ENCODE measurements at places on chromosomes 2 and 18.

DNA sequence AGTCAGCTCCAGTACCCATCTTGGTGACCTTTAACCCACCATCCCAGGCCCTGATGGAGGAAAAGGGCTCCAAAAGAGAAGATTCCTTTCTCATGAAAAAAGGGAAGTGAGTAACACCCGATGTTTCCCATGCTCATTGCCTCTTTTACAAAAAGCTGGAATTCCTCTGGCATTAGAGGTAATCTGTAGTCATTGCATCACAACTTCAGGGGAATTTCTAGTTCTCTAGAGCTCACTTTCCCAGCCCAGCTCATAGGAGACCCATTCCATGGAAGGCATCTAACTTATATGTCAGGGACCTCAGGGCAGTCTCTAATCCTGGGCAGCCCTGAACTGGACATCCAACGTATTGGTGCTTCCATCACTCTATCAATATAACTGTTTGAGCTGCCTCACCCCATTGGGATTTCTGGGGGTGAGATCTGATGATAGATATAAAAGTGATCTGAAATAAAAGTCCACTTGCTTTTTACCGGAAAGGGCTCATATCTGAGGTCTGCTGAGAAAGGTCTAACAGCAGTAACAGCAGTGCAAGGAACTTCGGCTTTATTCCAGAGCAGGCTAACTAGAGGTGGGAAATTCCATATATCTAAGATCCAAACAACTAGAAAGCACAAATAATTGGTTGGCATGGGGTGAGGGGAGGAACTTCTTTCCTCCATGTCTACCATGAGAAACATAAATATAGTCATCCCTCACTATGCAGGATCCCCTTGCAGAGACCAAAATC is 106.1 kb downstream of the ETAA1 start:
- no peak for DNase-seq
- no peaks in the 10 kb centered on the region for H3K27me3 ChIP-seq
- no peaks in the 10 kb centered on the region for H3K36me3 ChIP-seq
- no peak overlapping the region for H3K27ac ChIP-seq

DNA sequence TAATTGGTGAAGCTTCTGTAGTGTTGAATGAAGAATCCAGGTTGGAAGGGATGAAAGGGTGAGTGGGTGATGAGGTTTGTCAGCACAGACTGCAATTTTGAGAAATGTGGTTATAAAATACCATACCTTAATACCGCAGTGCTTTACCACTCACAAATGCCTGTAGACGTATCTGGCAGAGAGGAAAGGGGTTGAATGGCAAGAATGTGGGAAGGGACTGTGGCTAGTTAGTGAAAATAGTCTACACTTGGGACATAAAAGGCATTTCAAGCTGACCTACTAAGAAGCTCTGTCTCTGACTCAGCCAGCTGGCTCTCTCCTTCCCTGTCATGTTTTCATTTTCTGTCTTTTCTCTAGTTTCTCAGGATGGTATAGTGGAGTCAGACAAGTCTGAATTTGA is 25.1 kb downstream of the CDK15 start:
- peaks cover 14% of the 10 kb centered on the region for H3K27me3 ChIP-seq
- no peaks in the 10 kb centered on the region for H3K36me3 ChIP-seq
- H3K27ac ChIP-seq: no peak overlapping the region
- H3K4me1 ChIP-seq: peaks cover 1% of the 10 kb centered on the region

DNA sequence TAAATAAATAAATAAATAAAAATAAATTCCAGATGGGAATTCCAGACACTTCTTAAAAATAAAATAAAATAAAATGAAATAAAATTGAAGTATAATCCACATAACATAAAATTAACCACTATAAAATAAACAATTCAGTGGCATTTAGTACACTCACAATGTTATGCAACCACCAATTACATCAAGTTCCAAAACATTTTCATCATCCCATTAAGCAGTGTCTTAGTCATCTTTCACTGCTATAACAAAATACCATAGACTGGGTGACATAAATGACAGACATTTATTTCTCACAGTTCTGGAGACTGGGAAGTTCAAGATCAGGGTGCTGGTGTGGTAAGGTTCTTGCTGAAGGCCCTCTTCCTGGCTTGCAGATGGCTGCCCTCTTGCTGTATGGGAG is 22.6 kb upstream of the PROKR1 start:
- H3K36me3 ChIP-seq: peaks cover 3% of the 10 kb centered on the region
- no peak overlapping the region for H3K4me3 ChIP-seq
- no peaks in the 10 kb centered on the region for H3K27me3 ChIP-seq
- no peak overlapping the region for H3K27ac ChIP-seq
- no peak for DNase-seq

DNA sequence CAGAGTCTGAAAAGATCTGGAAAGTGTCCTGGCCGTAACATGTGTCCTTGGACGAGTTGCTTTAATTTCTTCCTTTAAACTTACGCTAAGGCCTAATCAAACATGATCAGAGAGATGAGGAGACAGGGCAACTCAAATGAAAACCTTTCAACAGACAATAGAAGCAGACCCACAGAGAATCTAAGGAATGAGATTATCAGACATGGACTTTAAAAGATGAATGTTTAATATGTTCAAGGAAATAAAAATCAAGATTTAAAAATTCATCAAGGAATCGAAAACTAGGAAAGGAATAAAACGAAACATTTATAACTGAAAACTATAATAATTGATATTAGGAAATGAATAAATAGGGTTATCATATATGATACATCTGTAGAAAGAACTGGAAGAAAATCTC is 55.1 kb downstream of the RAB31 start:
- H3K27me3 ChIP-seq: peaks cover 17% of the 10 kb centered on the region
- no peak overlapping the region for H3K27ac ChIP-seq
- H3K4me3 ChIP-seq: no peak overlapping the region

- H3K36me3 ChIP-seq: no peaks in the 10 kb centered on the region
- no peak overlapping the region for H3K4me3 ChIP-seq
- H3K27ac ChIP-seq: no peak overlapping the region
- no peaks in the 10 kb centered on the region for H3K4me1 ChIP-seq
Measured at GRCh38 chr2:110140401-110140800, 24.8 kb upstream of the MALL start.

- H3K36me3 ChIP-seq: no peaks in the 10 kb centered on the region
- DNase-seq: no peak
- no peaks in the 10 kb centered on the region for H3K4me1 ChIP-seq
Measured at GRCh38 chr2:44825702-44826101, 115.8 kb upstream of the SIX3 start.

DNA sequence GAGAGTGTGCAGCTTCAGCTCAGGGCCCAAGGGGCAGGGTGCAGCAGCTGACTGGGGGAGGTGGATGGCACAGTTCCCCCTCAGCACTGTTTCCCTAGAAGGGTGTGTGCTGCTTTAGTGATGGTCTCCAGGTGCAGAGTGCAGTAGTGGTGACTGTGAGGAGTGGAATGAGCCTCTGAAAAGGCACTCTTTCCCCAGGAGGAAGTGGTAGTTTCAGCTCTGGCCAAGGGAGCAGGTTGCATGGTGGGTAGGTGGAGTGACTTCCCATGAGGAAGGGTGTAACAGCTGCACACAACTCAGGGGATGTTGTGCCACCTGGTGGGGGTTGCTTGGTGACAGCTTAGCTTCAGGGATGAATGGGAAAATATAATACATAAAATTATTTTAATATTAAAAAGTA is 251.5 kb upstream of the NXPH2 start:
- DNase-seq: no peak
- H3K27me3 ChIP-seq: no peaks in the 10 kb centered on the region
- H3K36me3 ChIP-seq: no peaks in the 10 kb centered on the region

DNA sequence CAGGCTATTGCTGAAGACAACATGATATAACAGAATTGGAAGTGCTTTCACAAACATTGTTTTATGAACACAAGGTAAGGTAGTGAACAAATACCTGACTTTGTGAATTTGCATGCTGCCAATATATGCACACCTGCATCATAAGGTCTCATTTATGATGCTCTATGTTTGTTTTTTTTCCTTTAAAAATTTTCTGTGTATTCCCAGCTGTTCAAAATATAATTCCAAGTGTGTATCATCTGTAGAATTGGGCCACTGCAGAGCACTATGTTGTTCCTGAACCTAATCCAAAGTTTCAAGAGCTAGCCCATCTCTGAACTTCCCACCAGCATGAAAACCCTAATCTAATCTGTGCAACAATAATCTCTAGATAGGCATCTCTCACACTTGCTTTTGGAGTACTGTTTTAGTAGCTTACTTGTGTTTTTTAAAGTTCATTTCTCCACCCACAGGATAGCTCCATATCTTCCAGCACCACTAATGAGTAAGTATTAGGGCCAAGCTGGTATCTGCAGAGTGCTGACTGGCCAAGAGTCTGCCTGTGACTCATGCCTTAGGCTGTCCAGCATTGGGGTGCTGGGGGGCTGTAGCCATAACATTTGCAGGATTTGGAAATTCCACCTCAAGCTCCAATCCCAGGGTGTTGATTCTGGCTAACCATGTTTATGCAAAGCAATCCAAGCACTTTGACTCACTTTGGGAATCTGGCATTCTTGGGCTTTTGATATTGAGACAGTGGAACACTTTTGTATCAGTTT is 208.2 kb upstream of the REV1 start:
- no peak overlapping the region for H3K27ac ChIP-seq
- H3K4me1 ChIP-seq: no peaks in the 10 kb centered on the region
- no peaks in the 10 kb centered on the region for H3K36me3 ChIP-seq
- no peak overlapping the region for H3K4me3 ChIP-seq
- peaks cover 29% of the 10 kb centered on the region for H3K27me3 ChIP-seq

DNA sequence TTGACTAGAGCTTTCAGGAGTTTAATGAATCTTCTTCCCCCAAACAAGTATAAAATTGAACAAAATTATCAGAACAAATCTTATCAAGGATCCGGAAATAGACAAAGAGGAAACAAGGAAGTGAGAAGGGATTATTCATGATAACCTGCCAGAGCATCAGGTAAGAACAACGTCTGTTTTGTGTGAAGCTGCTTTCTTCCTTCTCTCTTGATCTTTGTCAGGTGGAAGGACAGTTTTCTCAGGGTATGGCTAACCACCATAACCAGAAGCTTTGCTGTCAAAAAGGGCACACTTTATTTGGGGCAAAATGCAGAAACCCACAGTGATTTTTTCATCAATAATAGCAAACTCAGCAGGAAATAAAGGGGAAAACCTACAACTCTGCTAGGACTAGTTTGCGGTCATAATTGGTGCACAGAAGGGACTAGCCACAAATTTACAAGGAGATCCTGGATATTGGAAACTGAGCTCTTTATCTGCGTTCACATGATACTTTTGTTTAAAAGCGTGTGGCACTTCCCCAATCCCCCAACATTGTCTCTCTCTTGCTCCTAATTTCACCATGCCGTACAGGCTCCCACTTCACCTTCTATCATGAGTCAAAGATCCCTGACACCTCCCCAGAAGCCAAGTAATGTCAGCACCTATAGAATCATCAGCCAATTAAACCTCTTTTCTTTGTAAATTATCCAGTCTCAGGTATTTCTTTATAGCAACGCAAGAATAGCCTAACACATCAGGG is 124.2 kb downstream of the FSIP2 start:
- no peak for DNase-seq
- no peaks in the 10 kb centered on the region for H3K4me1 ChIP-seq
- H3K4me3 ChIP-seq: no peak overlapping the region
- no peaks in the 10 kb centered on the region for H3K27me3 ChIP-seq
- no peaks in the 10 kb centered on the region for H3K36me3 ChIP-seq

- no peaks in the 10 kb centered on the region for H3K27me3 ChIP-seq
- no peak for DNase-seq
- no peaks in the 10 kb centered on the region for H3K36me3 ChIP-seq
- H3K4me1 ChIP-seq: no peaks in the 10 kb centered on the region
- no peak overlapping the region for H3K27ac ChIP-seq
- H3K4me3 ChIP-seq: no peak overlapping the region
Measured at GRCh38 chr2:71666094-71666474, 212.7 kb downstream of the DYSF start.

- H3K27ac ChIP-seq: peak overlapping the region; percentile 85
- peak overlapping the region; percentile 62 for H3K4me3 ChIP-seq
- peaks cover 8% of the 10 kb centered on the region for H3K36me3 ChIP-seq
- DNase-seq: no peak
- peaks cover 18% of the 10 kb centered on the region for H3K4me1 ChIP-seq
- H3K27me3 ChIP-seq: no peaks in the 10 kb centered on the region
Measured at GRCh38 chr2:181607629-181608590, 49.0 kb downstream of the CERKL start.

- H3K27me3 ChIP-seq: no peaks in the 10 kb centered on the region
- no peak overlapping the region for H3K27ac ChIP-seq
- no peaks in the 10 kb centered on the region for H3K36me3 ChIP-seq
- no peak for DNase-seq
- H3K4me3 ChIP-seq: no peak overlapping the region
- H3K4me1 ChIP-seq: peaks cover 3% of the 10 kb centered on the region
Measured at GRCh38 chr2:207692206-207693065, 19.0 kb upstream of the CCNYL1 start.

GRCh38 chr2:80496775-80497174 is 192.2 kb upstream of the LRRTM1 start:
- no peaks in the 10 kb centered on the region for H3K36me3 ChIP-seq
- H3K4me1 ChIP-seq: no peaks in the 10 kb centered on the region
- H3K27me3 ChIP-seq: no peaks in the 10 kb centered on the region
- no peak overlapping the region for H3K4me3 ChIP-seq
- H3K27ac ChIP-seq: no peak overlapping the region

Data from activated naive CD8-positive, alpha-beta T cell treated with anti-CD3 and anti-CD28 coated beads, Interleukin-2, amount 10 ng/mL, durations not matched to agents 7 days and 5 days (primary cell).